ENCODE measurements at places on chromosomes 7 and 10.

- no peak for DNase-seq
These were observed 335.8 kb upstream of the MKI67 start for GRCh38 chr10:128461991-128462390.

- DNase-seq, result no peak
These were observed 11.3 kb upstream of the DRGX start for GRCh38 chr10:49407151-49407550.

- no peak for DNase-seq
These were observed 31.4 kb downstream of the AHCYL2 start for GRCh38 chr7:129256221-129256620.

DNA sequence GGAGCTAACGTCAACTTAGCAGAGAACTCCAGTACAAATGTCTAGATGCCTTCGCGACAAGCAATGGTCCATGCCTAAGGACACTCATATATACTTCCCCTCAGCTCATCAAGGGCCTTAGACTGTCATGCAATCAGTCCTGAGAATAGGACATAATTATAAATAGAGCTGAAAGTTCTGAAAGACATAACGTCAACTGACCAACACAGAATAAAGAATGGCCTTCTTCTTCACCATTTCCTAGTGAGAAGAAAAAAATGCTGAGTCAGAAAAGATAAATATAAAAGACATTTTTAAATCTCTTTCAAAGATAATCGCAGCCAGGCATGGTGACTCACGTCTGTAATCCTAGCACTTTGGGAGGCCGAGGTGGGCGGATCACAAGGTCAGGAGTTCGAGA lies 83.2 kb downstream of the ARMH3 start:
- DNase-seq, result no peak

- DNase-seq, result no peak
These were observed 26.5 kb upstream of the NRG3 start for GRCh38 chr10:81848514-81848913.

DNA sequence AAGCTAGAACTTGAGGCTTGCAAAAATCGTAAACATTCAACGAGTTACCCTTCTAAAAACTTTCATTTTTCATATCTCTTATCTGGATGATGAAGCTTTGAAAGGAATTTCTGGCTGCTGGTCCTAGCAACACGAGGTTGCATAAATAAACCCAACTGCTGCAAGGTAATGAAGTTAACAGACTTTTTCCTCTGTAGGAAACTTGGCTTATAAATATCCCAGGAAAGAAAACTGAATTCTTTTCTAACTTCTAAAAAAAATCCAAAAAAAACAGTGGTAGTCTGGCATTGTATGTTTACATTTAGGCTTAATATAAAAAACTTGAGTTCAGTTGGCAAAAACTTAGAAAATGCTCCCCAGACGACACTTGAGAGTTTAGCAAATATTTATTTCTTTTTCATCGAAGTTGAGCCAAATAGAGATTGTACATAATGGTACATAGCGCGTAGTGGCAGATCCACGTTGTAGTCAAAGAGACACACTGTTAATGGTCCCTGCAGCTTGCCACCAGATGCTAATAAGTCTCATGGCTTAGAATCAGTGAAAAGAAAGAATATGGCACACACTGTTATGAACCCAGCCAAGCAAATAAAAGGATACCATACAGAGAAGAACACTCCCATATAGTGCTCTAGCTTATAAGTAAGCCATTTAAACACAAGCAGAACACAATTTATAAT lies 200.3 kb upstream of the PCLO start:
- DNase-seq, result no peak

DNA sequence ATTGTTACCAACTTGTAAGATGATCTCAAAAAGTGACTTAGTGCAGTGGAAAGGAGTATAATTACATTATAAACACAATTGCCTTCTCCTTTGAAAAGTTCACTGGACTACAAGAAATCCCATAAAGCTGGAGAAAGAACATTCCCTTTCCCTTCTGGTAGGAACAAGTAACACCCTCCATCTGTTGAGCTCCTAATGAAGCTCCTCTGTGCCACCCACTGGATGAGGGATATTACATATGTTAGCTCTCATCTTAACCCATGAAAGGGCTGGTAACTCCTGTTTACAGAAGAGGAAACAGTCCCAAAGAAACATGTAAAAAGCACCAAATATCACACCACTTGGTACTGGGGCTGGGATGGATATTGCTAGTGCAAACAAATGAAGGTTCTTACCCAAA lies 8.1 kb downstream of the PGAM1 start:
- DNase-seq, result no peak

- DNase-seq, result no peak
These were observed 242.8 kb downstream of the KLF6 start for GRCh38 chr10:3542185-3542611.

- DNase-seq, result no peak
These were observed 3.4 kb upstream of the PRKAR2B start for GRCh38 chr7:107041097-107041496.

DNA sequence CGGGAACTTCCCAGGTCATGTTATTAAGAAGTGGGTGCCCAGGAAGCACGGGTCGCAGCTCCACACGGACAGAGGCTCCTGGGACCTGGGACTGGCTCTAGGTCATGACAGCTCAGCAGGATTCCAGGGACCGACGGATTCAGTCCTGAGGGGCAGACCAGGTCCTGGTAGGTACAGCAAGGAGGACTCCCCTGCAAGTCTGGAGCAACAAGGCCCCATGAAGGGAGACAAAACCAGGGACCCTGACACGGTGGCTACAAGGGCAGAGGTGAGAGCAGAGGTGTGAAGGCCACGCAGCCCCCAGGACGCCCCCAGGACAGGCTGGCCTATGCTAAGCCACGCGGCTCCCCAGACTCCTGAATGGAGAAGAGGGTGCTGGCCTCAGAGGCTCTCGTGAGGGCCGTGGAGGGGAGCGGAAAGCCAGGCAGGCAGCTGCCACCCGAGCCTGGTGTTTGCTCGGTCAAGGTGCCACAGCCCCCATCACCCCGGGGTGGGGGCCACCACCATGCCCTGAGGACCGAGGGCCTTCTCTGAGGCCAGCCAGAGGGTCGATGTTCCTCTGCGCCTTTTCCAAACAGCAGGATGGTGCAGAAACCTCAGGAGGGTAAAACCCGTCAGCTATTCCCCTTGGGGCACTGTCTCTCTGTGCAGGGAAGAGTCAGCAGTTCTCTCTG lies 348.9 kb downstream of the PTPRN2 start:
- DNase-seq, result no peak

DNA sequence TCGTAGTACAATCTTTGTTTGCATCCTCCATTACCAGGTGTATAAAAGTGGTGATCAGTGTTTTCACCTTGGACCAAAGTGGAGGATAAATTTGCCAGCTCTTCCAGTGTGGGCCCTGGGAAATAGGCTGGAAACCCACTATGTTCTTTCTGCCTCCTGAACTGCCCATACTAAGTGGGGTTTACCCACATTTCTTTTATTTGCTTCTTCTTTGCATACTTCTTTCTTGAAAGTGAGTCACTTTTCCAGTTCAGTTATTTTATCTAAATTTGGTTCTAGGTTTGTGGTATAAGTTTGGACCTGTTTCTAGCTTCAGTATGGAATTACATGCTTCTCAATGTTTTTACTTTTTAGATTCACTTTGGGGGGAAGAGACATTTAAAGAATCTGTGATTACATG lies 126.2 kb upstream of the ACBD5 start:
- DNase-seq, result no peak

GRCh38 chr7:27581906-27582305 lies 80.8 kb downstream of the HIBADH start:
- DNase-seq, result no peak

GRCh38 chr10:110613341-110613995 lies 30.7 kb upstream of the RBM20 start:
- DNase-seq, result no peak

DNA sequence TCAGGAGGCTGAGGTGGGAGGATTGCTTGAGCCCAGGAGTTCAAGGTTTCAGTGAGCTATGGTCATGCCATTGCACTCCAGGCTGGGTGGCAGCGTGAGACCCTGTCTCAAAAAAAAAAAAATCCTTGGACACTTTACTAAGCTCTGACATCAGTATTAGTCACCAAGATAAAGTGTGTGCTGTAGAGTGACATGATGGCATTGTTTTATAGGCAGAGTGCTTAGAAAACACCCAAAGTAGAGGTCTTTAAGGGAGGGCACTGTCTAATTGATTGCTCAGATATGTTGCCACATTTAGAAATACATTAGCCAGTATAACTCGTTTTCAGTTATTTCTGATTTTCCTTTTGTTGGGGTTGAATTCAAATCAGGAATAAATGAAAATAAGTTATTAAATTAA lies 235.9 kb downstream of the REEP3 start:
- no peak for DNase-seq

DNA sequence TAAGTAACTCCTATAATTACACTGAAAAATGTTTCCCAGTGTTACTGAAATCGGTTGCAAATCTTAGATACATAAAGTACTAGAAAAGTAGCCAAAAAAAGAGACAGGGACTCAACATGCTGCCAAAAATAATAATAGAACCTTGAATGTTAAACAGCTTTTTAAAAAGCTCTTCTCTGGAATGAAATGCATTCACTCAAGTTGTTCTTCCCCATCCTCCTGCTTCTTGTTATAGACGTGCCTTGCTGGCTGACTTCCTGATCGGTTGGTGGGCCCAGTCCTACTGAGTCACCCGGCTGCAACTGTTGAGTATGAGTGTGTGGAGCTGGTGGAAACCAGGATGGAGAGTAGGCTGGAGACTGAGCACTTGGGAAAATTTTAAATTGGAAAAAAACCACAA lies 30.6 kb upstream of the RAPGEF5 start:
- peak; percentile 81 for DNase-seq

- no peak for DNase-seq
These were observed 95.5 kb downstream of the INPP5A start for GRCh38 chr10:132632851-132633684.

GRCh38 chr7:135215180-135215579 lies 3.9 kb upstream of the WDR91 start:
- no peak for DNase-seq

DNA sequence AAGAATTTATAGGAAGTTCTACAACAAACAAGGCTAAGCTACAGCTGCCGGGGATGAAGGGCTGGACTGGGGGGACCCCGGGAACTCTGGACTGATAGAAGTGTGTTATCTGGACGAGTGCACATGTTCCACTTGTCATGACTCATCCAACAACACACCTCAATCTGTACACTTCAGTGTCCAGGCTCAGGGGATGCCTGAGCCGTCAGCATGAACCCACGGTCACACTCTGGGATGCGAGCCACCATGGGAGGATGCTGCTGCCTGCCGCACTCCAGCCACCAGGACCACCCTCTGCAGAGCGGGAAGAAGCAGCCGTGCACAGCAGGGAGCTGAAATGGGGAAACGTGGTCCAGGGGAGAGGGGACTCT lies 67.5 kb downstream of the MAD1L1 start:
- DNase-seq, result no peak

- DNase-seq, result no peak
These were observed at the start of gene CREB3L2 for GRCh38 chr7:138001529-138002095. TSS of gene CREB3L2 (minus strand) at chr7:138002086. CDS start at chr7:138001705, 381 bp downstream.

- no peak for DNase-seq
These were observed 52.5 kb upstream of the MPP7 start for GRCh38 chr10:28355376-28355775.

GRCh38 chr10:62057850-62058249 lies 156.4 kb downstream of the ARID5B start:
- DNase-seq, result no peak

GRCh38 chr7:26686448-26686981 lies 177.9 kb downstream of the SKAP2 start:
- DNase-seq, result no peak

- no peak for DNase-seq
These were observed 172.8 kb upstream of the CDK1 start for GRCh38 chr10:60605476-60605875.

DNA sequence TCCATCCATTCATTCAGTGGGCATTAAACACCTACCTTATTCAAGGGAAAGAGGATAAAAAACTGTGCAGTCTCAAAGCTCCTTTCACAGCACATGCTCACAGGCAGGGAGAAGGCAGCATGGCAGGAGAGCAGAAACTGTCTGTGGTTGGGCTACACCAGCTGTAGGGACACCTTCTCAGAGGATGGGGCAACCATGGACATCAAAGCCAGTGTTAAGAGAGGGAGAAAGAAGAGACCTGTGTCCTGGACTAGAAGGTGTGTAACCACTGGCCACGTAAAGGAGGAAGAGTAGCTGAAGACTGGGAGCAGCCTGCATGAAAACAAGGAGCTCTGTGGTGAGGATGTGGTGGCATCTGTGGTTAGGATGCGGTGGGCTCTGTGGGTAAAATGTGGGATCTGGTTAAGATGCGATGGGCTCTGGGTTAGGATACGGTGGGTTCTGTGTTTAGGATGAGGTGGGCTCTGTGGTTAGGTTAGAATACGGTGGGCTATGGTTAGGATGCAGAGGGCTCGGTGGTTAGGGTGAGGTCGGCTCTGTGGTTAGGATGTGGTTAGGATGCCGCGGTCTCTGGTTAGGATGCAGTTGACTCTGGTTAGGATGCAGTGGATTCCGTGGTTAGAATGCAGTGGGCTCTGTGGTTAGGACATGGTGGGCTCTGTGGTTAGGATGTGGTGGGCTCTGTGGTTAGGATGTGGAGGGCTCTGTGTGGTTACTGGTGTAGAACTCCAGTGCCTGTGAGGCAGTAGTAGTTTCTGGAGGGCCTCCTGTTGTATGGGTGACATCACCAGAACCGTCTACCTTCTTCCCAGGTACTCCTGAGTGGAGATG lies 197.6 kb downstream of the WDR37 start:
- DNase-seq, result no peak

DNA sequence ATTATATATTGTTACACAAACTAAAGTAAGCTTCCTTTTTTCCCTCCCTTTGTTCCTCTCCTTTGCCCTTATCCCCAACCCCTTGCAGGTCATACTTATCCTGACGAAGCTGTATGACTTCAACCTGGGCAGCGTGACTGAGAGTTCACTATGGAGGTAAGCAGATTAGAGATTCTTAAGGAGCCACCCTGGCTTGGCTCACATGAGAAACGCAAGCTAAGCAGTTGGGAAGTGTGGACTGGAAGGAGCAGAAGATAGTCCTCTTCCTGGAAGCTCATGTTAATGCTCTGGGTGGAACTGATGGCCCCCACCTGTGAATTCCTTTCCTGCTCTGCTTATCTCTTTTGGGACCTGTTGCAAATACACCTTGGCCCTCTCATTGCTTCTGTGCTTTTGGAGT lies 201.6 kb downstream of the SORCS3 start:
- no peak for DNase-seq

DNA sequence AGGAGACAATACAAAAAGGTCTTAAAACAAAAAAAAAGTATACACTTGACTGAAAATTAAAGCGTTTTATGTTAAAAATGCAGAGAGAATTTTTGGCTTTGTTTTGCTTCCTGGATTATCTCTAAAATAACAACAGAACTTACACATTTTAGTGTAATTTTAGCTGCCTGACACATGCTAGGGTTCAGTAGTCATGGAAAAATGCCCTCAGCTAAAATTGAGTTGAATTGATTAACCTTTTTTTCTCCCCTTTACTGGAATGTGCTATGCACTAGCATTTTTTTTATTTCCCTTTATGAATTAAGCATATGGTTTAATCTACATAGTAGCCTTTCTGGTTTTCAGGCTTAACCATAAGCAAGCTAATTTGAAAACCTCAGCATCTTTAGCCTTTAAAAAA lies 89.9 kb downstream of the ZNF277 start:
- DNase-seq, result no peak
